ENCODE measurements at places on chromosomes 12 and 14.

DNA sequence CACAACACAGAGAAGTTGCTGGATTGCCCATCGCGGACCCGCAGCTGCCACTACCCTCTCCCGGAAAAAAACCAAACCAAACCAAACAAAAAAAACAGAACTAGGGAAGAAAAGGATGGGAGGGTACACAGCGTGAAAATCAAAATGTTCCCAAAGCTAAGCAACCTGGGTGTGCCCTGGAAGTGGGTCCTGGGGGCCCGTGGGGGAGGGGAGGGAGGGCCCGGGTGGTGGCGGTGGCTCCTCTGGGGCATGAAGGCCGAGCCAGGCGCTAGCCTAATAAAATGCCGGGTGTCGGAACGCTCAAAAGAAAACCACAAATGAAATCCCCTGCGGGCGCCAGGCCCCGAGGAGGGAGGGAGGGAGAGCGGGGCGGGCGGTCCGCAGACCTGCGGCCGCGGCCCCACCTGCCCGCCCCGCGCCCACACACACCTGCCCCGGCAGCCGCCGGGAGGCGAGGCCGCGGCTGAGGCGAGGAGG, 787 bp downstream of the HECTD4 start:
- DNase-seq: no peak

DNA sequence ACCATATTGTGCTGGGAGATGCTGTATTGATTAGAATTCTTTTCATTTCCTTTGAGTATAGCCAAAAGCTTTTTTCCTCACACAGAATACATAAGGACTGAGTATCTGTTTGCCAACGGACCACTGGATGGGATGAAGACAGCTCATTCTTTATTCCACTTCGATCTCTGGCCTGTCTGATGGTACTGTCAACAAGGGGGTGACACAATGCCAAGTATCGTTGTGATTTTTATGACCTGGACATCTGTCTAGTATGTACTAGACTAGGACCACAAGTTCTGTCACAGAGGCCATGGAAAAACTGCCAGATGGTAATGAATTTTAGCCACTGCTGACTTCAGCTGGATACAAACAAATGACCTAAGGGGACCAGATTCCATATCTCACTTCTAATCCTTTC, 502.7 kb downstream of the SOX5 start:
- DNase-seq: no peak

DNA sequence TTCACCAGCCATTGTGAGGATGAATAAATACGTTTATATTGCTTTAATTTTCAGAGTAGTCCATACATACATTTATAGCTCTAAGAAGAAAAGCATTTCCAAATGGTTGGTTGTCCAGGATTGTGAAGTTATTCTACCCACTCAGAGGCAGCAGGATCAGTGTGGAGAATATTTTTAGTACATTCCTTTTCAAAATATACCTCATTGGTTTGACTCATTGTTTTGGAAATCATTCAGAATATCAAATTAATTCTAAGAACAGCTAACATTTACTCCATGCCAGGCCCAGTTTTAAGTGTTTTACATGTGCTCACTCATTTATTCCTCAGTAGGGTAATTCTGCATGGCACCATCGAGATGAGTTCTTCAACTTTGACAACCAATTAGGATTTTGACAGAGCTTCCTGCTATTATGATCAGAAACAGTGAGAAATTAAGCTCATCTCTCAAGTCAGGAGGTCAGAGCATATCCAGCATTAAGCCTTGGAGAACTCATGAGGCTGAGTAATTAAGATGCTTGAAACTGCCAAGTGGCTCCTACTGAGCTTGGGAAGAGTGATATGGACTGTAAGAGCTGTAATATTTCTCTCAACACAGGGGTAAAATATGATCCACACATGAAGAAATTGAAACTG, 153.3 kb upstream of the CLEC14A start:
- DNase-seq: no peak

DNA sequence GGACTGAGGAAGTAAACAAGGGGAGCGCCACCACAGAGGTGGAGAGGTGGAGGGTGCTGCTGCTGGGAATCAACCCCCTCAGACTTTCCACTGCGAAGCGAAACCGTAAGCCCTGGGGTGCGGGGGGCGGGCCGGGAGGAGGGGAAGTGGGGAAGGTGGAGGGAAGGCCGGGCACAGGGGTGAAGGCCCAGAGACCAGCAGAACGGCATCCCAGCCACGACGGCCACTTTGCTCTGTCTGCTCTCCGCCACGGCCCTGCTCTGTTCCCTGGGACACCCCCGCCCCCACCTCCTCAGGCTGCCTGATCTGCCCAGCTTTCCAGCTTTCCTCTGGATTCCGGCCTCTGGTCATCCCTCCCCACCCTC, at the start of gene LAG3:
Gene LAG3 (plus strand): TSS at position 190 of the 365 bp plus-strand sequence. CDS start 333 bp downstream, outside the sequence.
- no peak for DNase-seq

DNA sequence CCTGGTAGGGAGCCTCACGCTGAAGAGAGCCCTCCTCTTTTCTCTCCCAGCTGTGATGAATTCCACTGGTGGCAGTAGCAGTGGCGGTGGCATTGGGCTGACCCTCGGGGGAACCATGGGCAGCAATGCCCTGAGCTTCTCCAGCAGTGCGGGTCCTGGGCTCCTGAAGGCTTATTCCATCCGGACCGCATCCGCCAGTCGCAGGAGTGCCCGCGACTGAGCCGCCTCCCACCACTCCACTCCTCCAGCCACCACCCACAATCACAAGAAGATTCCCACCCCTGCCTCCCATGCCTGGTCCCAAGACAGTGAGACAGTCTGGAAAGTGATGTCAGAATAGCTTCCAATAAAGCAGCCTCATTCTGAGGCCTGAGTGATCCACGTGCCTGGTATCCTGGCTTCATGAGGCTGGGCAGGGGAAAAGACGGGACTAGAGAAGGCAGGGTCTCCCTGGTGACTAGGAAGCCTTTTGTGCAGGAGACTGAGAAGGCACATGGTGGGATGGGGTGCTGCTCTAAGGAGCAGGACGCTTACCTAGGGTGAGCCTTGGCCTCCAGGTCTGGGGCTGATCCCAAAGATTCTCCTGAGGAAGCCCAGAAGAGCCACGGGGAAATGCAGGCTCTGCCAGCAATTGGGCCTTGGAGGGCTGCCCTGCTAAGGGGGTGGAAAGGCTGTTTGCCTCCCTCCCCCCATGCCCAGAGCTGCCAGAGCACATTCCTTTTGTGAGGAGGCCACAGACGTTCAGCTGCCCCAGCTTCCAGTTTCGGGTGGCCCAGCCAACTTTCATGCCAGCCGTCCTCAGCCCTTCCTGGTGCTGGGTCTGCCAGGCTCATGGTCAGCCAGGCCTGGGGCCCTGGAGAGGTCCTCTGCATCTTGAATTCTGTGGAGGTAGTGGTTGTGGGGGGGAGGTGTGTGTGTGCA, 15.8 kb downstream of the KRT7 start:
- DNase-seq: no peak

- no peak for DNase-seq
Observed at GRCh38 chr12:65597527-65597926, 226.8 kb upstream of the HMGA2 start.

DNA sequence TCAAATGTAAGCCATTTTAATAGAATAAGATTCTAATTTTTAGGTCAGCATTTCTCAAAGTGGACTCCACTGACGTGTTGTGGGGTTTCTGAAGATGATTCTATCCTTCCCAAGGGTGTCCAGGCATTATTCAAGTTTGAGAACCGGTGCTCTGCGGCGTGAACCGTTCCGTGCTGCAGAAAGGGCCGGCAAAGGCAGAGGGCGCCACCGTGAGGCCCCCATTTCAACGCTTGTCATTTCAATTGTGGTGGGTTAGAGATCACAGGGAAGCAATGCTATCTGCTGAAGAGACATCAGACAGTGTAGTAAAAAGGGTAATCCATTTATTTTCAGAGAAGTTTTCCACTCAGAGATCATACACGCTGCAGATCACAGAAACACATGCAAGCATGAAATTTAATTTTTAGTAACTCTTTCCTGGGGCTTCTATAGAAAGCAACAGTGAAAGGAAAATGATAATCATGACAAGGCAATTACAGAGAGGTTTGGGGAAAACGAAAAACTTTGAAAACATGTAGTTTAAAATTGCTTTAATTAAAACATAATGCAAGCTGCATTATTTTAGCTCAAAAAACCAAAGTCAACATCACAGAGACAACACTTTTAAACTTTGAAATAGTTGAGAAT, 201.7 kb downstream of the EXOC5 start:
- peak; percentile 30 for DNase-seq

DNA sequence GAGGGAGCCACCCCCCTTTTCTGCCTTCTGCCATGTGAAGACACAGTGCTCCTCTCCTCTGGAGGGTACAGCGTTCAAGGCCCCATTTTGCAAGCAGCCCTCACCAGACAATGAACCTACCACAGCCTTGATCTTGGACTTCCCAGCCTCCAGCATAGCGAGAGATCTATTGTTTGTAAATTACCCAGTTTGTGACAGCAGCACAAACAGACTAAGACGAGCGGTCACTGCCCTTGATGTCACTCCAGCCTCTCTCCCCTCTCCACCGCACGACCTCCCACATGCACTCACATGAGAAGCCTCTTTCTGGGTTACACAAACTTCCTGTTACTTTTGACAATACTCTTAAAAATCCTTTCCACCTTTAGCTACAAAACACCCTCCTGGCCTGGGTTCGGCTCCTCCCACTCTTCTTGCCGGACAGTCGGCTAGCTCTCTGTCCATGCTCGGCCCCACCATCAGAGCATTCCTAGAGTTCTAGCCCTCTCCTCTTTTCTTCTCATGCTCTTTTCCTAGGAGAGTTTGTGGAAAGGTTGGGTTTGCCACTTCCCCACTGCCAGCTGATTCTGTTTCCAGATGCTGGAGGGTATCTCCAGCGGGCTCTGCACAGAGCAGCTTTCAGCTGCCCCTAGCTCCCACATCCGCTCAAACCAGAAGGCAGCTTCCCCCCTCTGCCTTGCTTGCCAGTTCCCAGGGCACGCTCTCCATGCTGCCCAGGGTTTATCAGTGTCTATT, 124.3 kb downstream of the FOXN3 start:
- no peak for DNase-seq

- no peak for DNase-seq
Observed at GRCh38 chr12:65860600-65860999, 36.3 kb downstream of the HMGA2 start.

DNA sequence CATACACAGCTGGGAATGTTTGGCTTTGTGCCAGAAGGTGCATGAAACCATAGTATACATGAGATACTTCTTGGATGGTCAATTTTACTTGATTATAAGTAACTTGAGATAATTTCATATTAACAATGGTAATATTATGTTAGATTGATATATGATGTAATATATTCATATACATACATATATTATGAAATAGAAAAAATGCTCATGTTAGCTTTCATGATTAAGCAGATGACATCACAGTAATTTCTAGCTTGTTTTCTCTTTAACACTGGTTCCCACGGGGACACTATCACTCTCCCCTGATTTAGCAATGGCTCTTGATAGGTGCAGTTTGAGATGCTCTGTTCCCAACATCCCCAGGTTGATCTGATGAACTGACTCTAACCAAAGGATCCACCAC, 35.4 kb upstream of the NTF3 start:
- no peak for DNase-seq

GRCh38 chr14:31336646-31337045, 83.7 kb downstream of the HEATR5A start:
- DNase-seq: no peak

GRCh38 chr12:111406474-111407376, 1.0 kb downstream of the SH2B3 start:
- DNase-seq: peak; percentile 42

- DNase-seq: peak; percentile 66
Observed at GRCh38 chr14:73245480-73246325, 8.4 kb downstream of the PAPLN start.

DNA sequence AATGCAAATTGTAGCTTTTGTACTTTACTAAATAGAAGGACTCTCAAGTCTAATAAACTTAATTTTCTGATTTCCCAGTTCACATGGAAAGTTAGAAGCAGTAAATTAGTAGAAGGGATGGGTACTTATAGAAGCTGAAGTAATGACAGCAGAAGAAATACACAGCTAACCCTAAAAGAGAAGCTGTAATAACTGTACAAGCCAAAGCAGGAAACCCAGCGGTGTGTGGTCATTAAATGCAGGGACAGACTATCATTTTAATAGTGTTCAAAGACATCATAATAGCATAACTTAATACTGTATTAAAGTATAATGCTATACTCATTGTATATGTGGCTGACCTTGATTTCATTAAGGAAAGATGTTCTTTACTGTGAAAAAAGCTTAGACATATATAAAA, 74.9 kb downstream of the PCNX1 start:
- no peak for DNase-seq
